HCT116 (cell line): ENCODE measurements at places on chromosomes 6 and 20. TPM values are rescaled to one million over a fixed set of nuclear protein-coding genes. Genes with fewer than 3 reads are reported as not detected.

- H3K4me3 ChIP-seq, result no peak overlapping the region
- H3K36me3 ChIP-seq, result peaks cover 41% of the 10 kb centered on the region; the same call in 1 of the 2 replicates
- DNase-seq, result no peak
- H3K27me3 ChIP-seq, result no peaks in the 10 kb centered on the region
- H3K27ac ChIP-seq, result no peak overlapping the region
Observed at GRCh38 chr6:31529329-31530150, 778 bp downstream of the MCCD1 start.

DNA sequence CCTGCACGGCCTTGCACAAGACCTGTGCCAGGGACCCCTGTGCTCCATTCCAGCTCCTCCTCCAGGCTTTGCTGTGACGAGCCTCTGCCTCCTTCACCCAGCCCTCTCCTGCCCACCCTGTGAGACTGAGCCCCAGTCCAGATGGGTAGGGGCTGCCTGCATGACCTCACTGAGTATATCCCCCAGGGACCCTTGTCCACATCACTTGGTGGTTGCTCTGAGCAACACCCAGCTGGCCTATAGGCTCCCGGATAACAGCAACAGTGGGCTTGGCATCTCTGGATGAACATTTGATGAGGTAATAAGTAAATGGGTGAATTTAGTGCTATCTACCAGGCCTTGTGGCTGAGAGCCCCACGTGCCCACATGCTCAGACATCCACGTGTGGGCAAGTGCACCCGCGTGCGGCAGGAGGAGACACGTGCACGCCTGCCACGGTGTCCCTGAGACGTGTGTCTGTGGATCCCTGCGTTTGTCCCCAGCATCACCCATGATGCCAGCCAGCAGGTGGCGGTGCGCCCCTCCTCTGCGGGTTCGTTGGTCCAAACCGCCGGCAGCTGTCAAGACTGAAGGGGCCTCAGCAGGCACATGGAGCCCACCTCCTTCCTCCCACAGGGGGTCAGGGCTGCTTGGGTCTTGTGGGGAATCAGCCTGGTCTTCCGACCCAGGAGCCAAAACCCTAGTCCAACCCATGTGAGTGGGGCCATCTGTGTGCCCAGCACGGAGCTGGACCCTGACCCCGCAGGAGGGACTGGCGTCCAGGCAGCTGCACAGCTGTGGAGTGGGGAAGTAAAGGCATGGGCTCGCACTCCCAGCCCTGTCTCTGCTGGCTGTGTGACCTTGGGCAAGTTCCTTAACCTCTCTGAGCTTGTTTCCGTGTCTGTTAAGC lies 45.9 kb downstream of the FGD2 start:
- DNase-seq, result peak; percentile 44
- no peaks in the 10 kb centered on the region for H3K36me3 ChIP-seq
- no peaks in the 10 kb centered on the region for H3K27me3 ChIP-seq
- H3K4me1 ChIP-seq, result peaks cover 8% of the 10 kb centered on the region
- no peak overlapping the region for H3K27ac ChIP-seq

Gene PAX1
- not detected for total RNA-seq

DNA sequence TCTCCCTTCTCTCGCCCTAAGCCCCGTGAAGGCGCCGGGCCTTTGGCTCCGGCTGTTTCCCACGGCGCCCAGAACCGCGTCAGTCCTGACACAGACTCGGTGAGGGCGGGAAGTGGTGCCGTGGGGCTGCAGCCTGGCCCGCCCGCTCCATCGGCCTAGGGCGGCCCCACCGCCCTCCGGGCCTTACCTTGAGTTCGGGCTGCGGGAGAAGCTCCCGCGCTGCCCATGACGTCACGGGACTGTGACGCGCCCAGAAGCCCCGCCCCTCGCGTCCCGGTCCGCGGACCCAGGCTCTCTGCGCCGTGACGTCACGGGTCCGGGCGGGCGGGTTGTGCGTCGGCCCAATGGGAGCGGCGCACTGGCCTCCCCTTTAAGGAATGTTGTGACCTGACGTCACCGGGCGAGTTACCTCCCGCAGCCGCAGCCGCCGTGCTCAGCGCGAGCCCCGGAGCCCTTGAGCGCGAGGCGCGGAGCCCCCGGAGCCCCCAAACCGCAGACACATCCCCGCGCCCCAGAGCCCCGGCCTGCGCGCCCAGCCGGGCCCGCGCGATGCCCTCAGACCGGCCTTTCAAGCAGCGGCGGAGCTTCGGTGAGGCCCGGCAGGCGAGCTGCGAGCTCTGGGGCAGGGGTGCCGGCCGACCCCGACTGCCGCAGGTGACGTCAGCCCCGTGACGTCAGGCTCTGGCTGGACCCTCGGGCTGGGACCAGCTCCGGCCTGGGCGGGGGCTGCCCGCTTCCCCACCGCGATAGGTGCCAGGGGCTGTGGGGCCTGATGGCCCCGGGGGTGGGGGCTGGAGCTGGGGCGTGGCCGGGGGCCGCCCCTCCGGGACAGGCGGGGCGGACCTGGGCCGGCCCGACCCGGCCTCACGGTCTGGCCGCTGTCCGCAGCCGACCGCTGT lies at the start of gene MAP1LC3A:
MAP1LC3A (plus strand) TSS at position 399 of the 899 bp plus-strand sequence; CDS start at position 550, 151 bp downstream.
- H3K36me3 ChIP-seq, result no peaks in the 10 kb centered on the region
- no peaks in the 10 kb centered on the region for H3K27me3 ChIP-seq
- no peak within 1 kb of the TSS for H3K27ac ChIP-seq
- H3K4me3 ChIP-seq, result no peak within 1 kb of the TSS
- no peak for DNase-seq
- H3K4me1 ChIP-seq, result peaks cover 4% of the 10 kb centered on the region; the same call in 1 of the 2 replicates

DNA sequence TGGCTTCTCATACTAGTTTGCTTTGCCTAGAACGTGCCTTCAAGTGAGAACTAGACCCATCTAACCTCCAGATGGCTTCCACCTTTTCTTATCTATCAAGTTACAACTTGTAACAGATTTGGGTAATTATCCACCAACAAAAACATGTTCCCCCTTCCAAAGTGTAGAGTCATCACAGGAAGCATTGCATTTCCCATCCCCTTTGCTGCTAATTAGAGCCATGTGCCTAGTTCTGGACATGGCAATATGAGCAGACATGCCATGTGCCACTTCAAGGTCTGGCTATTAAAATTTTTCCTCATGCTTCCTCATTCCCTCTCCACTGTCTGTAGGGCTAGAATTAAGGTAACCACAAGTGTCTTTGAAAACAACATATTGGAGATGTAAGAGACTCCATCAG lies 814.4 kb downstream of the TENT5A start:
- no peaks in the 10 kb centered on the region for H3K27me3 ChIP-seq
- no peak overlapping the region for H3K27ac ChIP-seq
- no peaks in the 10 kb centered on the region for H3K36me3 ChIP-seq
- H3K4me1 ChIP-seq, result no peaks in the 10 kb centered on the region
- no peak overlapping the region for H3K4me3 ChIP-seq
